ENCODE measurements at places on chromosomes 2 and 18. TPM values are rescaled to one million over a fixed set of nuclear protein-coding genes. Genes with fewer than 3 reads are reported as not detected.

- no peak for DNase-seq
These were observed 204.0 kb downstream of the ARL4C start for GRCh38 chr2:234292962-234293243.

The PRKCE gene
- 14.5 TPM for polyA plus RNA-seq

The DHRS9 gene
- polyA plus RNA-seq = 0.53 TPM

DNA sequence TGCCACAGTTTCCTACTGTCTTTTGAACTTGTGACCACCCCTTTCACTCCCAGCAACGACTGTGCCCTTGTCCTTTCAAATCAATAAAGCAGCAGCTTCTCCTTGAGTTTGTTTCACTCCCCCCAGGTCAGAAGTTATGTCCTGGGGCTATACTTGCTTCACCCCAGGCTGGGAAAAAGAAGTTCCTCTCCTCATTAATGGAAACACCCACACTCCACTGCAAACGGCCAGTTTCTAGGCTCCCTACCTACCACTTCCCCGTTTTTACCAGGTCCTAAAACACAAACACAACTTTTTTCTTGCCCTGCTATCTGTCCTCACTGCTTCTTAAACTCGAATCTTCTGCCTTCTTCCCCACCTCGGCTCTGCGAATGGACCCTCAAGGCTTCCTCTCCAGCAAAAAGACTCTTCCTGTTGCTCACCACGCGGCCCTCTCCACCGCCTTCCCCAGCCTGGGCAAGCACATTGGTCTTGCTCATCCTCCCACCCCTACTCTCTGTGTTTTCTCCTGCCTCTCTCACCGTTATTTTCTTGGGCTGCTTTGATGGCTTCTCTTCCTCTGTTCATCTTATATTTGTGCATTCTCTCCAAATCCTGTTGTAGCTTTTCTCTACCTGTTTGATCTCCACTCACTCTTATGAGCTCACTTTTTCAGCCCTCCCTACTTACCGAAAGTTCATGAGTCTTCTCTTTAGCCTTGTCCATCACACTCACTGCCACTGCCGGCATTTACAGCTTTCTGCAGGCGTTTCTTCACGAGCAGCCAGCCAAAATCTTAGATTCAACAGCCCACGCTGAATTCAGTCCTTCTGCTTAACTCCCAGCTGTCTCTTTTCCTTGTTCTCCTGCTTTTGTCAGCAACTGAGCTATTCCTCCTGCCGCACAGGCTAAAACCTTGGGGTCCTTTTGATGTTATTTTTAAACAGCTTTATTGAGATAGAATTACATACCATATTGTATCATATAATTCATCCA is 7.0 kb upstream of the SP5 start:
- DNase-seq = no peak

DNA sequence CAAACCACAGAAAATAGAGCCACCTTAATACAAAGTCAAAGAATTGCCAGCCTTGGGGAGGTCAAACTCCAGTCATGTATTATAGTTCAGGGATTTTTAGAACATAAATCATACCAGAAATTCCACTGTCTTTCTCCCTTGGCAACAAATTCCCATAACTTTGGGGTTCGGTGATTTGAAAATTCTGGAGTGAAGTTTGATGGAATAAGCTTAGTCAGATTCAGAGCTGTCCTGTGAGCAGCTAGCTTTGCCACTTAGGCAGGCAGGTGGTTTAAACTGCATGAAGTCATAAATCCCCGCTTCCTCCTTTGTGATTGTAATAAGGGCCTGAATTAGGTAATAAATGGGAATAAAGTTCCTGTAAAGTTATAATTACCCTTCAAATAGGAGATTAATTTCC is 457.0 kb upstream of the HNMT start:
- DNase-seq = no peak

DNA sequence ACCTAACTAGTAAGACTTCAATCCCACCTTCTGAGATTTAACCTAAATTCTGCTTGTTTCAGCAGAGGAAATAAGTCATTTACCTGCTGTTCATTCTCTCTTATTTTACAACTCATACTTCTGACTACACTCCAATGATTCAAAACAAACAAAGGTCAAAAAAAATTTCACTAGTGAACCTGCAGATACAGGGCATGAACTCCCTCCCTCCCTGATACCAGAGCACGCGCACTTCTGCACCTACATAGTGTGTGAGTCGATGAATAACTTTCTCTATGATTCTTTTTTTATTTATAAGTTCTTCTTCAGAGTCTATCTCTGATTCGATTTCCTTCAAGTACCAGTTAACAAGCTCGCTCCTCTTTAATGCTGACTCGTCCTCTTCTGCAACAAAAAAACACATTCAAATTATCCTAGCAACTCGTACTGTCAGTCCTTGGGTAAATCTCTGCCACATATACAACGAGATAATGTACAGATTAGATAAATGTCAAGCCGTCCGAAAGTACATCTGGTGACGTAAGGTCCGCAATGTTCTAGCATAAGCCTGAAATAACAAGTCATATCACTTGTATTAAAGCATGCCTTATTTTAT is 7.4 kb upstream of the LCT start:
- no peak for DNase-seq

The HOXD3 gene
- polyA plus RNA-seq = 0.27 TPM

The ADD2 gene
- polyA plus RNA-seq = 6.4 TPM

Data from right lung (tissue), 10 donors.